ENCODE measurements at places on chromosomes 3 and 15.

GRCh38 chr15:36284911-36285310, 294.5 kb upstream of the CDIN1 start:
- DNase-seq: no peak

- DNase-seq: no peak
Measured at GRCh38 chr3:38332201-38332600, 14.4 kb upstream of the XYLB start.

GRCh38 chr3:58246148-58247047, 8.8 kb downstream of the ABHD6 start:
- no peak for DNase-seq

GRCh38 chr15:73624530-73624929, 8.7 kb downstream of the NPTN start:
- DNase-seq: no peak

GRCh38 chr3:129936757-129937156, 37.8 kb upstream of the TRH start:
- DNase-seq: peak; percentile 7

- no peak for DNase-seq
Measured at GRCh38 chr3:33006081-33006480, 54.6 kb downstream of the CCR4 start.

DNA sequence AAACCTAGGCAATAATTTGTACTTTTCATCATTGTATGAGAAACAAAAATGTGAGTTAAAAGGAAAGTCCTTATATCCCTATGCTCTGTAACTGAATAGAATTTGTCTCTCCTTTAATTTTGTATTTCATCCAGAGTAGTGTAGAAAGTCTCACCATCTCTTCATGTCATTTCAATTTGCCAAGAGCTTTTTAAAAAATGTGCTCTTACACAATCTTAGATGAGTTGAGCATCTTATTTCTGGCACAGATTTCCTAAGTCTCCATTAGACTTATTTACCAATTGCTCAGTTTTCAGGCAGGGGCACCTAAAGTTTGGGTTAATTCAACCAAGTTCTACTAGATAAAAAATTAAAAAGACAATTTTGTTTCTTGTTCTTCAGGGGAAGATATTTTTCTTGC, 201.5 kb upstream of the RBMS3 start:
- DNase-seq: no peak

- no peak for DNase-seq
Measured at GRCh38 chr3:158152186-158152585, 42.3 kb downstream of the RSRC1 start.

GRCh38 chr3:189813647-189814240, 182.6 kb downstream of the TP63 start:
- DNase-seq: no peak

DNA sequence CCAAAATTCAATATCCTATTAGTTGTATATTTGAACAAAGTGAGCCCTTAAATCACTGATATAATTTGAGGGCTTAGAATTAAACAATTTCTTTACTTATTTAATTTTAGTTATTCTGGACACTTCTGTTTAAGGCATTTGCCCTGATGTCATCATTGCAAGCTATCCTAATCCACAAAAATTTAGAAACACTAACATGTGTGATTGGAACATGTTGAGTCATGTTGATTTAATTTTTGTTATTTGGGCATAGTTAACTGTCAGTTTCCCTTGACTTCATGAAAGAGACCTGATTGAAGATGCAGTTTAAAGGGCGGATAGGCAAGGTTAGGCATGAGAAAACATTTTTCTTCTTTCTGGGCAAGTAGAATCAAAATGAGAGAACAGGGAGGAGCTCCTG, 682.6 kb downstream of the ROBO1 start:
- no peak for DNase-seq

GRCh38 chr3:58564456-58565160, 12.6 kb downstream of the FAM107A start:
- no peak for DNase-seq

DNA sequence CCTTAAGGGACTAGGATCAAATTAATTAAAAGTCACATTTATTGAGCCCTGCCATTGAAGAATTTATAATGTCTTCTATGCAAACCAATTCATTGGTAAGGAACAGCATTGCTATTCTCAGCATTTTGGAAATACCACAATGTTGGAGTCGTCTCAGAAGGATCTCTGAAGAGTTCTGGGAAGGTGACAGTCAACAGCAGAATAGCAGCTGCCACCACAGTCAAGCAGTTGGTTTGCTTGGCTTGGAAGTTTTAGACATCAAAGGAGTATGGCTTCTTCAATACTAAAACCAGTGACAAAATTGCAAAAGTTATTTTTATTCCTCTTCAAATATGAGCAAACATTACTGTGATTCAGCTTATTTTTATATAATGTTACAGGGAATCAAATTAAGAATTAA, 167.9 kb downstream of the CNTN4 start:
- DNase-seq: no peak

GRCh38 chr3:196502775-196503195, 783 bp downstream of the RNF168 start:
- peak; percentile 67 for DNase-seq

GRCh38 chr3:44093531-44093930, 148.2 kb upstream of the TOPAZ1 start:
- DNase-seq: no peak

GRCh38 chr3:187770224-187770623, 25.0 kb upstream of the BCL6 start:
- peak; percentile 56 for DNase-seq

GRCh38 chr3:16407366-16407765, 106.1 kb downstream of the RFTN1 start:
- DNase-seq: no peak

DNA sequence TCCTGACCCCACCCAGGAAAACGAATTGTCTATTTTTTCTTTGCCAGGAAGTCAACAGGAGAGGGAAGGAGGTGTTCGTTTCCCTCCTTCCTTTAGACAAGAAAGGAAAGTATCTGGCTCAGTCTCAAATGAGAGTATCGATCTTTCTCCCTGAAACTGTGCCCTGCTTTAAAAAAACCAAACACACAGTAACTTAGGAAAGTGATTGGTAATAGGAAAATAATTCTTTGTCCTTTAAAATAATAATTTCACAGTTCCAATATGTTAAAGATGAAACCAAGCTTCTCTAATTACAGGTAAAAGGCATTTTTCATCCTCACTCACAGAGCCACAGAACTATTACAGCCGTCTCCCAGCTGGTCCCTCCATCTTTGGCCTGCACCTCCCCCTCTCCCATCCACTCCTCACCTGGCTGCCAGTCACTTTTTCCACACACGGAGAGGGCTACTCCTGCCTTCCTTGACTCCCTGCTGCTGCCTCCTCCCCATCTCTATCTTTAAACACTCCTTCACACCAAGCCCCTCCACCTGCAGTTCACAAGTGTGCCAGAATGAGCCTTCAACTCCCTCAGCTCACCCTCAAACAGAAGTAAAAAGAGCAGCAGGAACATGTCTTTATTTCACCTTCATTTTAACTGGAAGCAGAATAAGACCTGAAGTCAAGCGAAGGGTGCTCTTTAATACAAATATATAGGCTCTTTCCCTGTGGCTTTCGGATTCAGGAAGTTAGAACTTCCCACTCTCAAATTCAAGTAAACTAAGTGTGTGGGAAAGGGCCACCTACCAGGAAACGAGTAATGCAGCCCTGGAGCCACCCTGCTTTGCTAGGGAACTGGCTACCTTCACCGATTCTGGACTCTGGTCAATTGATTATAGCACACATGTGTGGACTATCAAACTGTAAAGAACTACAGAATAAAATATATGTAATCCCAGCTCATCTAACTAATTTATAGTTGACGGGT, 116.4 kb downstream of the SENP2 start:
- no peak for DNase-seq

- no peak for DNase-seq
Measured at GRCh38 chr3:16468002-16468335, 45.5 kb downstream of the RFTN1 start.

GRCh38 chr3:150183678-150184425, 213.2 kb upstream of the PFN2 start:
- peak; percentile 41 for DNase-seq

DNA sequence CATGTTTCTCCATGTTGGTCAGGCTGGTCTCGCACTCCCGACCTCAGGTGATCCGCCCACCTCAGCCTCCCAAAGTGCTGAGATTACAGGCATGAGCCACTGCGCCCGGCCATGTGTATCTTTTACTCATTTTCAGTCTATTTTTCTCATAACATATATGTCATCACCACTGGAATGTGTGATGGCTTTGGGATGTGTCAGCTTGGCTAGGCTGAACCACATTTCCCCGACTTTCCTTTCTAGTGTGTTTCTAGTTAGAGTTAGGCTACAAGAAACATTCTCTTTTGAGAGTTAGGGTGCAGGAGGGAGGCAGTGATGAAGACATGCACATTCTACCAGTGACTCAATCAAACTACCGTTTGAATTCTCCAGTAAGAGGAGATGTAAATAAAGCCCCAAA, 444.9 kb upstream of the THBS1 start:
- DNase-seq: no peak
